ENCODE measurements at places on chromosomes 1 and 21.

GRCh38 chr1:17156108-17156507 lies 36.9 kb upstream of the PADI2 start:
- DNase-seq, result no peak

DNA sequence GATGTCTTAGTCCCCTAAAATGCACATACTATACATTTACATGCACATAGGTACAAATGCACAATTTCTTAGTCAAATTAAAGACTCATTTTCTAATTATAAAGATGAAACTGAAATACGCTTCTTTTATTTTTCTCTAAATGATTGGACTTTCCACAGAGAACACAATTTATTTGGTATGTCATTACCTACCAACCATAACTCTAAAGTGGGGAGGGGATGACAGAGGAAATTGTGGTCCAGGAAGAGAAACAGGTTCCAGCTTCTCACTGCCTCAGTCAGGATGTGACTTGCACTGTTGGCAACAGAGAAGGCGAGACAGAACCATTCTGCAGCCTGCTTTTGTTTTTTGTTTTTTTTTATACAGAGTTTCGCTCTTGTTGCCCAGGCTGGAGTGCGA lies 1189.2 kb downstream of the PLA2G4A start:
- no peak for DNase-seq

GRCh38 chr1:193927550-193927949 lies 741.1 kb upstream of the B3GALT2 start:
- no peak for DNase-seq

- DNase-seq, result no peak
These were observed 71.3 kb upstream of the PRDX6 start for GRCh38 chr1:173405834-173406233.

DNA sequence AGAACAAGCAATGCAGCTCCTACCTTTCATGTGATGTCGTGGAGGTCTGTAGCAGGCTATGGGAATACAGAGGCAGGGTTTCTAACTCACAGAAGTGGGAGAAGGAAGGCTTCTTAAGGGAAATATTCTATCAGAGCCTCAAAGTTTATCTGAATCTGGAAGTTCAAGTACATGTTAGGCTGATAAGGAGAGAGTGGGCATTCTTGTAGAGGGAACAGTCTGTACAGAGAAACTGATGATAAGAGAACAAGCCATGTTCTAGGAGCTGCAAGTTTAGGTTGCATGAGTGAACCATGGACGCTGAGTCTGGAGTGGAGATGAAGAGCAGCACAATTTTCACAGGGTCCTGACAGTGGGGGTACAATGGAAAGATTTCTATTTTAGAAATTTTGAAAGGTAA lies 344.0 kb downstream of the CHRM3 start:
- no peak for DNase-seq

DNA sequence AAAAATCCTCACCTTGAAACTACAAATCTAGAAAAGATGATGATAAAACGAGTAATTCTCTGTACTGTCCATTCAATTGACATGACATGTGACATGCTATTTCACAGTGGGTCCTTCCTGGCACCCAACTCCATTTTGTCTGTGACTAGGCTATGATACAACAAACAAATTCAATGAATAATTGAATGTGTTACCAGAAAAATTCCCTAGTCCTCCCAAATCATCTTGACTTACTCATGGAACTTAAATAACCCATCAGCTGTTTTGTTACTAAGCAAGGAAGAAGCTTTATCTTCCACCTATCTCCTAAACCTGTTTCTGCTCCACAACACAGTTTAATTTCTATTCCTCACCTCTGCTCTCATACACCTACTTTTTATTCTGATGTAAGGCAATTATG lies 30.4 kb downstream of the B3GALNT2 start:
- no peak for DNase-seq

GRCh38 chr1:94004924-94005323 lies 95.7 kb upstream of the GCLM start:
- no peak for DNase-seq

- DNase-seq, result no peak
These were observed 41.6 kb upstream of the GUCA2A start for GRCh38 chr1:42206164-42206563.

- no peak for DNase-seq
These were observed 207.0 kb upstream of the MAP1LC3C start for GRCh38 chr1:242205622-242206489.

- no peak for DNase-seq
These were observed 37.2 kb downstream of the C1orf94 start for GRCh38 chr1:34213956-34214355.

DNA sequence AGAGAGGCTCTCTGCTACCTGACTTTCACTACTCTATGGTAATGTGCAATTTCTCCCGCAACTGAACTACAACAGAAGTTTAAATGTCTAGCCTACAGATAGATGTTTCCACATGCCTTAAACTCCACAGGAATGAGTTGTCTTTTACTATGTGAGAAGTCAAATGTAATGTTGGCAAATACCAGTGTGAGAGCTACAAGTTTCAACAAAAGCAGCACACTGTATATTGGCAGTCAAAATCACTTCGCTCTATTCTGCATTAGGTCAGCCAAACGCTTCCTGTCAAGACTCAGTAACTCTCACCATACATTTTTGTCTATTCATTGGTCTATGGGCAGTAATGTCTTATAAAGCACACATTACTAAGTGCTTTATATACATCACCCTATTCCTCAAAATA lies 41.9 kb downstream of the LUZP1 start:
- no peak for DNase-seq

- no peak for DNase-seq
These were observed 3.7 kb upstream of the FNDC7 start for GRCh38 chr1:108708691-108709660.

GRCh38 chr21:43716376-43717165 lies 2.4 kb upstream of the PDXK start:
- DNase-seq, result no peak

GRCh38 chr1:168923521-168924136 lies 182.9 kb upstream of the ATP1B1 start:
- DNase-seq, result no peak

GRCh38 chr1:195466639-195467038 lies 1141.6 kb downstream of the KCNT2 start:
- no peak for DNase-seq

DNA sequence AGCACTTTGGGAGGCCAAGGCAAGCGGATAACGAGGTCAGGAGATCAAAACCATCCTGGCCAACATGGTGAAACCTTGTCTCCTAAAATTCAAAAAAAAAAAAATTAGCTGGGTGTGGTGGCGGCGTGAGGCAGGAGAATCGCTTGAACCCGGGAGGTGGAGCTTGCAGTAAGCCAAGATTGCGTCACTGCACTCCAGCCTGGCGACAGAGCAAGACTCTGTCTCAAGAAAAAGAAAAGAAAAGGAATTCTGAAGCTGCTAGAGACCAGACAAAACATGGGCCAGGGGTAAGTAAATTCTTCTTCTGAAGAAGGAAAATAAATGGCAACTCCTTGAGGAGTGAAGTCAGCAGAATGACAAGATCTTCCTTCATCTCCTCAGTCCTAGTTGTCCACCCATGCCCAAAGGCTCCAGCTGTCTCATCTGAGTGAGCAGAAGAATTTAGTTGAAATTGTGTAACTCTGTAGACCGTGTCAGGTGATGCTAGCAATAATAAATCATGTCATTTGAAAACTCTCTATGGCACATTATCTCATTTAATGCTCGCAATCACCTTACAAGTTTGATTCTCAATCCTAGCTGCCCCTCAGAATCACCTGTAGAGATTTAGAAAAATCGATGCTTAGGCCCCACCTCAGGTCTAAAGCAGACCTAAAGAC lies 14.3 kb downstream of the PDZK1 start:
- DNase-seq, result no peak

GRCh38 chr1:85850238-85850637 lies 142.0 kb upstream of the ZNHIT6 start:
- no peak for DNase-seq

- DNase-seq, result no peak
These were observed 3.5 kb upstream of the MRPL55 start for GRCh38 chr1:228112617-228113016.

DNA sequence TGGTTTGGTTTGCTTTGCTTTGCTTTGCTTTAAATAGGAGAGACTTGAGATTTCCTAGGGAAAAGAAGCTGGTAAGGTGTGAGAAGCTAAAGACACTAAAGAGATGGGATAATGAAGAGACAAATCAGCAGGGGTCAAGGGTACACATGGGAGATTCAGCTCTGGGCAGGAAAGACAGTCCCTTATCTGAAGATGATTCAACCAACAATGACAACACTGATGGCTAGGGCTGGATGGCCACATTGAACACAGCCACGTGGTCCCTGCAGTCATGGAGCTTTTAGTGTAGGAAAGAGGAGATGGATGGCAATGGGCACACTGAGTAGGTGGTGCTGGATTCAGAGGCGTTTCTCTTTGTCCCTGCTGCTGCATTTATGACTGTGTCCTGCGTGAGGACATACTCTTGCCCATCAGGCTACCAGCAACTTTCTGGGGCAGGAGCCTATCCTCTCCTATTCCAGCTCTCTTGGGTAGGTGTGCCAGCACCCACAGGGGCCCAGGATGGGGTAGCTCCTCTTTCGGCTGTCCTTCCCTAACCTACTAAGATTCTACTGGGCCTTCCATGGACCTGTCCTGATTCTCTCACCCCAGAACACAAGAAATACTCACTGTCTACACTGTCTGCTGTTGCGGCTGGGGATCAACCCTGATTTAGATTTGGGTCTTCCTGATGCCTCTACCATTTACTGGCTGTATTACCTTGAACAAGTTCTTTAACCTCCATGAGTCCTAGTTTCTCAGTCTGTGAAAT lies 1.4 kb upstream of the SHISA4 start:
- no peak for DNase-seq

- peak; percentile 83 for DNase-seq
These were observed 648 bp downstream of the S100PBP start for GRCh38 chr1:32817815-32818786.

DNA sequence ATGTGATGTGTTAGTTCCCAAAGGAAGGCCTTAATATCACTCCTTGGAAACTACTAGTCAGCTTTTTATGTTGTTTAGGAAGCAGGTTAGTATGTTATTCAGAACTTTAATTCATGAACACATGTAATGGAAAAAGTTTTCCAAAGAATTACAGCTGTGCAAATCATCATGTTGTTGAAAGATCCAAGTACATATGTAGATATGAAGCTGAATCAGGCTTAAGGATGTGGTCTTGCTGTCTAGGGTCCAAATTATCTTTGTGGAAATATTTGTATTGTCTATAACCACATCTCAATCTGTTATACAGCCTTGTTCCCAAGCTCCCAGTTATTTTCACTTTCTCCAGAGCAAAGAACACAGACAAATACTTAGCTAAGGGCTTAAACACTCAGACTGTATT lies 231.6 kb downstream of the TPR start:
- no peak for DNase-seq

- DNase-seq, result no peak
These were observed 14.0 kb downstream of the KCNN3 start for GRCh38 chr1:154856049-154856448.

DNA sequence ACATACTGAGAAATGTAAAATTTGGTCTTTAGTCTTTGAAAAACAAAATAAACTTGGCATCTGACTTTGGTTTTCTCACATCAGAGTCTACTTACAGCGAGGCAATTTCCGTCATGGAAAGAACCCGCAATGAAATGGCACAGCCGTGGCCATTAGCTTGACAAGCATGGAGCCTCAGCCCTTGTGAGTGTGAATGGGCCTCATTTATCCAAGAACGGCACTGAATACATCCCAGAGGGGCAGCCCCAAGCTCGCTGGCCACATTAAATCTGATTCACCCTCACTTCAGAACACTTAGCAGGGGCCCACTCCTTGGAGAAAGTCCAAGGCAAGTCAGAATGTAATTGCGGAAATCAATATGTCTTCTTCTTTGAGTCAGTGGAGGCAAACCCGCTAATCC lies 64.8 kb downstream of the ERG start:
- no peak for DNase-seq

DNA sequence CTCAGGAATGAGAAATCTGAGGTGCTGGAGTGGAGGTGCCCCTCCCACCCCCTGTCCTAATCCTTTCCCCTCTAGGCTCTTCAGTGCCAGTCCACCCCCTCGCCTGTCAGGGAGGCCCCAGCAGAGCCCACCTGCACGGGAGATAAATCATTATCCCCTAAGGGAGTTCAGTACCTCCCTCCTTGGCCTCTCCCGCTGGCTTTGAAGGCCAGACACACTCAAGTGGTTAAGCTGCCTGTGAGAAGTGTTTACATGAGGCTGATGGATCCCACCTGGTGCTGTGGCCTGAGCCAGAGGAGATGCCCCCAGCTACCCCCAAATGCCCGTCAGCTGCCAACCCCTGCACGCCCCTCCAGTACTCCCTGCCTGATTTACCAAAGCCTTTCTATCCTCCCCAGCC lies 3.7 kb downstream of the RSPO1 start:
- no peak for DNase-seq

DNA sequence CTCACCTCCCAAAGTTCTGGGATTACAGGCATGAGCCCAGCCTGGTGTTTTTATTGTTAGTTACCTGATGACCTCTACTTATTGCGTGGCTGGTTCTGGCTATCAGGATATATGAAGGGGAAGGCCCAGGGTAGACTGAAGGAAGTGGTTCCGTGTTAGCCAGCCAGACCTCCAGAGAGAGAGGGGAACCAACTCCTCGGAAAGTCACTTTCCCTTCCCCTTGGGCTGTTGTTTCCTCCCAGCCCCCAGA lies 2.5 kb upstream of the RCSD1 start:
- no peak for DNase-seq

- DNase-seq, result no peak
These were observed 7.6 kb upstream of the CLCA2 start for GRCh38 chr1:86416343-86416742.

DNA sequence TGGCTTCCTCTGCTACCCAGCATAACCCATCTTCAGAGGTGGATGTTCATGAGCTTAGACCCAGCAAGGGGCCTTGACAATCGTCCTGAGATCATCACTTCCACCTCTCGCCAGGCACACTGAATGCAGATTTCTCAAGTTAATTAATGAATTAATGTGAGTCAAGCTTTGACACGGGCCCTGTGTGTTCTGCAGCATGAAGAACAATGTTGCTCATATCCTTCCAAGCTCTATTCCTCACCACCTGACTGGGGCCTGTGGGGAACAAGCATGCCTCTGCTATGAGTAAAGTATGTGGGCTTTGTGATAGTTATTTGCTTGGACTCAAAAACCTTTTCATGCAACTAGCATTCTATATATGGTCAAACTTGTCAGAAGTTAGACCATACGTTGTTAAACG lies 122.0 kb downstream of the SEC16B start:
- DNase-seq, result no peak

- DNase-seq, result peak; percentile 18
These were observed 852 bp downstream of the KTI12 start for GRCh38 chr1:52032785-52033131.

DNA sequence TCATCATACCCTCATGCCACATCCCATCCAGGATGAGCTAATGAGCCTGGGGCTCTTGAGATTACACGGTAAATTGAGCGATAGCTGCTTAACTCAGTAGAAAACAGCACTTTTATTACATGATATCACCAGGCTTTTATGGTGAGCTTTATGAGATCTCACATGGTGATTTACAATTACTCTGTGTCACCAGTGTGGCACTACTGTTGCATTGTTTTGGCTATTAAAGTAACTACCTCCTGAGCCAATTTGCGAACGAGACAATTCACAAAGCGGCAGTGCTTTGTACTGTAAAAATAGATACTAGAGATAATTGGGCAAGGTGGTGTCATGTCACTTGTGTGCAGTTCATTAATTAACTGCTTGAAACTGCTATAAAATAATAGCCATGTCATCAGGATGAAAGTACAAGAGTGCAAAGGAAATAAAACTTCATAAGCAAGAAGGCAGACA lies 767.7 kb upstream of the ADGRL2 start:
- no peak for DNase-seq
